ENCODE measurements at places on chromosomes 4 and X.

- no peak overlapping the region for H3K4me3 ChIP-seq
- no peak for DNase-seq
- H3K27ac ChIP-seq = no peak overlapping the region
- no peaks in the 10 kb centered on the region for H3K36me3 ChIP-seq
These were observed 534.4 kb upstream of the EPHA5 start for GRCh38 chr4:66204534-66205247.

GRCh38 chr4:149886786-149887490, 71.3 kb upstream of the IQCM start:
- no peak overlapping the region for H3K27ac ChIP-seq
- H3K4me3 ChIP-seq = no peak overlapping the region
- no peaks in the 10 kb centered on the region for H3K27me3 ChIP-seq
- DNase-seq = no peak
- no peaks in the 10 kb centered on the region for H3K36me3 ChIP-seq

- no peak for DNase-seq
- H3K27ac ChIP-seq = no peak overlapping the region
- no peaks in the 10 kb centered on the region for H3K4me1 ChIP-seq
- no peak overlapping the region for H3K4me3 ChIP-seq
- H3K36me3 ChIP-seq = no peaks in the 10 kb centered on the region
These were observed 832.7 kb upstream of the INTU start for GRCh38 chr4:126799971-126800574.

- no peak overlapping the region for H3K4me3 ChIP-seq
- no peak overlapping the region for H3K27ac ChIP-seq
- H3K4me1 ChIP-seq = no peaks in the 10 kb centered on the region
- DNase-seq = no peak
- no peaks in the 10 kb centered on the region for H3K27me3 ChIP-seq
These were observed 15.9 kb downstream of the TMEM192 start for GRCh38 chr4:165096776-165097175.
